ENCODE measurements at places on chromosomes 2 and 18. TPM values are rescaled to one million over a fixed set of nuclear protein-coding genes. Genes with fewer than 3 reads are reported as not detected.

Gene CASP8
- 10.8 TPM for polyA plus RNA-seq

Gene OST4
- polyA plus RNA-seq, result 219 TPM

Gene RGPD5
- 6.6 TPM for polyA plus RNA-seq

Gene GPAT2
- polyA plus RNA-seq, result 7.9 TPM

Gene MYOM1
- polyA plus RNA-seq, result 17.2 TPM

Gene ITGA6
- 33.9 TPM for polyA plus RNA-seq

Gene WNT10A
- polyA plus RNA-seq, result 0.07 TPM

Gene SGPP2
- polyA plus RNA-seq, result 0.11 TPM

Gene ABHD1
- 0.79 TPM for polyA plus RNA-seq

Gene IL36G
- not detected for polyA plus RNA-seq

Gene UGGT1
- 5.3 TPM for polyA plus RNA-seq

Gene LYPD1
- 0.31 TPM for polyA plus RNA-seq

Gene INHA
- 0.56 TPM for polyA plus RNA-seq

Gene PDCD1
- polyA plus RNA-seq, result 0.45 TPM

Gene CIDEA
- polyA plus RNA-seq, result 527 TPM

Gene HTR2B
- polyA plus RNA-seq, result 0.12 TPM

Gene SLC9A4
- 1.8 TPM for polyA plus RNA-seq

Gene DOK6
- 0.79 TPM for polyA plus RNA-seq

Gene ATRAID
- 176 TPM for polyA plus RNA-seq

Gene TBR1
- 0.01 TPM for polyA plus RNA-seq

Gene PTPRN
- 0.45 TPM for polyA plus RNA-seq

Gene GPR75
- not detected for polyA plus RNA-seq

Gene TTN
- polyA plus RNA-seq, result 0.18 TPM

Gene ZSWIM2
- polyA plus RNA-seq, result not detected

Gene SFTPB
- 1.7 TPM for polyA plus RNA-seq

Gene MBD2
- polyA plus RNA-seq, result 25.2 TPM

Gene PREPL
- polyA plus RNA-seq, result 16.8 TPM

Gene ADRA2B
- 0.98 TPM for polyA plus RNA-seq

Gene ITGAV
- polyA plus RNA-seq, result 10.7 TPM

Gene FAM228B
- polyA plus RNA-seq, result 27.1 TPM

Gene STRN
- polyA plus RNA-seq, result 5.6 TPM

Gene CWC22
- 11.0 TPM for polyA plus RNA-seq

Gene SPAG16
- 8.1 TPM for polyA plus RNA-seq

Gene MYO3B
- polyA plus RNA-seq, result 0.28 TPM

Gene HJURP
- 0.16 TPM for polyA plus RNA-seq

Gene HOXD9
- 5.3 TPM for polyA plus RNA-seq

Gene ATP8B1
- 18.2 TPM for polyA plus RNA-seq

Gene IMPACT
- 10.7 TPM for polyA plus RNA-seq

Gene CLK1
- 253 TPM for polyA plus RNA-seq

Gene IL36RN
- polyA plus RNA-seq, result 0.01 TPM

Gene ACTG2
- 20.4 TPM for polyA plus RNA-seq

Gene NT5DC4
- not detected for polyA plus RNA-seq

Gene RGPD8
- 1.6 TPM for polyA plus RNA-seq

Gene ZNF385B
- 0.74 TPM for polyA plus RNA-seq

Gene SIX3
- 0.11 TPM for polyA plus RNA-seq

Gene GATA6
- polyA plus RNA-seq, result 21.4 TPM

Gene ALLC
- not detected for polyA plus RNA-seq

Gene SCG2
- polyA plus RNA-seq, result 0.24 TPM

Gene TUBA4B
- not detected for polyA plus RNA-seq

Gene TFCP2L1
- 1.1 TPM for polyA plus RNA-seq

Gene DNAH6
- polyA plus RNA-seq, result 0.27 TPM

Gene RAPGEF4
- 8.1 TPM for polyA plus RNA-seq
